ENCODE measurements at places on chromosomes 16 and 17.

- DNase-seq = no peak
Observed at GRCh38 chr17:2624292-2624731, 30.9 kb downstream of the PAFAH1B1 start.

DNA sequence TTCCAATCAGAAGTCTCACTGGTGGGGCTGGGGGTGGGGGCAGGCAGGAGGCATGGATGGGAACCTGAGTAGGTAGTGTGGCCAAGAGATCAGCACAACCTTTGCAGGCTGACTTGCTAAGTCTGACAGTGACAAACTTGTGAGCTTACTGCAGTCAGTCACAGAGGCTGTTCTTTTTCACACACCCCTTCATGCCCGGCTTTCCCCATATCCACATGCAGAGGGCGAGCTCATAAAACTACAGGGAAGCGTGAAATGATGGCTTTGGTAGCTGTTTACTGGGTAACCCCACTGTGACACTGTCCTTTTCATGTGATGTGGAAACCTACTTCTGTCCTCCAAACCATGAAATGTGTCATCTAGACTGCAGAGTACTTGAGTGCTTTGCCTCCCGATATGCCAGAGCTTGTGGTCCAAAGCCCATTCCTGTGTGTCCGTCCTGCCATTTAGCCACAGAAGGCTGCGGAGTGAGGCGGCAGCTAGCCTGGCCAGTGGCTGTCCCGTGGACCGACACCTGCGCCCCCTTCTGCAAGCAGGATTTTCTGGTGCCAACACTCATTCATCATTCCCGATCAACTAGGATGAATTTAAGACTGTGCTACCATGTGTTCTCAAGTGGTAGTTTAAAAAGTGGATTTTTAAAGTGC lies 9.8 kb downstream of the GEMIN4 start:
- no peak for DNase-seq

- DNase-seq = no peak
Observed at GRCh38 chr16:4055748-4056147, 60.5 kb downstream of the ADCY9 start.

DNA sequence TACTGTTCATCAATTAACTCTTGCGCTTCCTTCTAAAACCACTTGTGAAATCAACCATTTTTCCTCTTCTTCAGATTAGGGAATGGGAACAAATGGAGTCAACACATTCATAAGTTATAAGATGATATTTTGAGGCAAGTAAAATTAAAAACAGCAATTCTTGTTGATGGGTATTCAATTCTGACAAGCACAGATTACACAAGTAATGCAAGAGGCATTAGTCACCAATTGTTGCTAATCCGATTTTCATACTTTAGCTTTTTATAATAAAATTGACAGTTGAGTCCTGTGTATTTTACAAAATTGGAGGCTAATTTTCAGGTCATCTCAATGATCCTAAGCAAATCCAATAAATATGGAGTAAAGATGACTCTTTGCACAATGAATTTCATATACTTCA lies 918.4 kb upstream of the SOX9 start:
- DNase-seq = no peak

Measured in NCI-H2107 (cell line).